ENCODE measurements at places on chromosomes 1 and 21. TPM values are rescaled to one million over a fixed set of nuclear protein-coding genes. Genes with fewer than 3 reads are reported as not detected.

SHISA4 gene
- total RNA-seq, result 8.1 TPM

DNA sequence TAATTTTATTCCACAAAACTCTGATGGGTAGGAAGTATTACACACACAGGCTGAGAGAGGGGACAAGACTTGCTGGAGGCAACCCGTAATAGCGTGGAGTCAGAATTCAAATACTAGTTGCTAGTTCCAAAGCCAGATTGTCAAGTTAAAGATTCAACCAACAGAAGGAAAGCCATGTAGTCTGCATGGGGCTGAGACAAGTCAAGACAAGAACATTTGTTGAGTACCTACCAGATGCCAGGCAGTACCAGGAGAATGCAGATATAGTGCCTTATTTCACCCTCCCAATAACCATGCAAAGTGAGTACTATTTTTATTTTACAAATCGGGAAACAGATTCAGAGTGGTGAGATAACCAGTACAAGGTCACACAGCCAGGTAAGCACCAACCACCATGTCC lies 110.4 kb upstream of the SPATA6 start:
- no peak overlapping the region for H3K4me3 ChIP-seq
- no peak for DNase-seq
- H3K27me3 ChIP-seq, result peaks cover 2% of the 10 kb centered on the region
- no peak overlapping the region for H3K27ac ChIP-seq
- H3K36me3 ChIP-seq, result no peaks in the 10 kb centered on the region

GRCh38 chr1:75672528-75673393 lies 51.7 kb upstream of the ACADM start:
- peaks cover 53% of the 10 kb centered on the region for H3K4me1 ChIP-seq
- H3K36me3 ChIP-seq, result peaks cover 3% of the 10 kb centered on the region
- peak overlapping the region; percentile 91 for H3K27ac ChIP-seq
- no peaks in the 10 kb centered on the region for H3K27me3 ChIP-seq
- DNase-seq, result peak; percentile 23

NEXN gene
- 1.4 TPM for total RNA-seq
